Right ventricle myocardium inferior (tissue), 1 donor: ENCODE measurements at places on chromosomes 13 and 19.

- no peak for DNase-seq
Observed at GRCh38 chr13:83211301-83211700, 671.0 kb downstream of the SLITRK1 start.

GRCh38 chr19:51327066-51328001, 14.6 kb downstream of the VSIG10L start:
- peak; percentile 80 for DNase-seq

DNA sequence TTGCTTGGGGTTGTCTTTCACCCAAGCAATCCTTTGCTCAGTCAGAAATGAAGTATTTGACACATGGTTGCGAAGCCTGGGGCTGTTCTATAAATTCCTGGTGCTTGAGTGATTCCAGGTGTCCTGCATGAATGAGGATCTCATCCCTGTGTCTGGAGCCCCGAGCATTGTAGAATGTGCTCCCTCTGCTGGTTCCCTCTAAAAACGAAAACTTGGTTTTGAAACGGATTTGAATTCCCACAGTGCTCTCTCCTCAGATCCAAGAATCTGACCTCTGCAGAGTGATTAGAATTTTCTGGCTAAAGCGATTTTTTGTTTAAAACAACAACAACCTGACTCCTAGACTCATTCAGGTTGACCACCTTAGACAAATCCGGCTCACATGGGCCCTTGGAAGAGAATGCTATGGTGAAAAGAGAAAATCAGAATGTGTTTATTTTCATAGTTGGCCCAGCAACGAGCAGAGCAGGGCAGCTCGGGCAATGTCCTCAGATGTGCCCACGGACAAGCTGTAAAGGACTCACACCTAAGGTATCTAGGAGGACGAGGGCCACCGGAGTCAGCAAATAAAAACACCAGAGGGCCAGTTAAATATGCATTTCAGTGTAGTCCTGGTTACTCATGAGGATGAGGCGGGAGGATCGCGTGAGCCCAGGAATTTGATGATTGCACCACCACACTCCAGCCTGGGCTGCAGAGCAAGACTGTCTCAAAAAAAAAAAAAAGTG, 8.7 kb upstream of the ATP12A start:
- DNase-seq, result no peak

- peak; percentile 92 for DNase-seq
Observed at GRCh38 chr19:19145684-19146608, 7.7 kb upstream of the TMEM161A start.

DNA sequence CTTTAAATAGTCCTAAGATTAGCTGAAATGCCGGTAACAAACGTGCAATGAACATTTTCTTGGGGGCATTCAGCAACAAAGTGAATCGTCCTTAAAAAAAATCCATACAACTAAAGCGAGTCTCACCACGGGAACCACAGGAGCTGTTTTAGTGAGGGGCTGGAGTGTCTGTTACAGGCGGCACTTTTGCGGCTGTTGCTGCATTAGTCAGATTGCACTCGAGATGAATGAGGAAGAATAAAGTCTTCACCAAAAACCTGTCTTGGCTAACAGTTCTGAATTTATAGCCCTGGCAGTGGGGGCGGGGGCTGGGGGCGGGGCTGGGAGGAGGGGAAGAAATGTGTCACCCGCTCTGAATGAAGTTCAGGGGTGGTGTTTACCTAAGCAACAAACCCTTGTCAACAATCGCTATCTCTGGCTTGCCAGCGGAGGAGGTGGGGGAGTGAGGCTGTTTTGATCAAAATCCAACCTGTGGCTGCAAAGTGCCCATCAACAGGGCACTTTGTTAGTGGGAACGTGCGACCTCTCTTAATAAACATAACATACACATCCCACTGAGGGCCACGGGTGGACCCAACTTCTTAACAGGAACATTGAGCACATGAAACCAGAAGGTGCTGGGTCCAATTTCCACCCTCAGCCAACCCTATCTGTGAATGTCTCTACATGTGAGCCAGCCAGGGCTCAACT, 44.5 kb downstream of the RFX2 start:
- DNase-seq, result peak; percentile 82

- DNase-seq, result no peak
Observed at GRCh38 chr13:47831265-47831664, 169.8 kb downstream of the SUCLA2 start.

GRCh38 chr13:32234914-32235313, 80.2 kb downstream of the ZAR1L start:
- DNase-seq, result no peak

GRCh38 chr13:29855009-29855408, 4.6 kb upstream of the UBL3 start:
- no peak for DNase-seq

- DNase-seq, result no peak
Observed at GRCh38 chr19:6088602-6089049, 21.7 kb downstream of the RFX2 start.

- DNase-seq, result no peak
Observed at GRCh38 chr19:46954993-46955812, 64.4 kb upstream of the NPAS1 start.

DNA sequence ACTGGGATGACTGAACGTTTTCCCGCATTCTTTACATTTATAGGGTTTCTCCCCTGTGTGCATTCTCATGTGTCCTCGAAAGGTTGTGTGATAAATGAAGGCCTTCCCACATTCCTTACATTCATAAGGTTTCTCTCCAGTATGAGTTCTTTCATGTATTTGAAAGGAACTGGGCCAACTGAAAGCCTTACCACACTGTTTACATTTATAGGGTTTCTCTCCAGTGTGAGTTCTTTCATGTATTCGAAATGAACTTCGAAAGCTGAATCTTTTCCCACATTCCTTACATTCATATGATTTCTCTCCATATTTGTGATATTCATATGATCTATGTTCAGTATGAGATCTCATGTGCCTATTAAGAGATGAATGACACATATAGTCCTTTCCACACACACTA, 19.4 kb downstream of the ZNF709 start:
- DNase-seq, result no peak

GRCh38 chr13:94641409-94641941, 39.8 kb downstream of the GPR180 start:
- no peak for DNase-seq

GRCh38 chr13:39789451-39789850, 134.0 kb downstream of the COG6 start:
- no peak for DNase-seq

DNA sequence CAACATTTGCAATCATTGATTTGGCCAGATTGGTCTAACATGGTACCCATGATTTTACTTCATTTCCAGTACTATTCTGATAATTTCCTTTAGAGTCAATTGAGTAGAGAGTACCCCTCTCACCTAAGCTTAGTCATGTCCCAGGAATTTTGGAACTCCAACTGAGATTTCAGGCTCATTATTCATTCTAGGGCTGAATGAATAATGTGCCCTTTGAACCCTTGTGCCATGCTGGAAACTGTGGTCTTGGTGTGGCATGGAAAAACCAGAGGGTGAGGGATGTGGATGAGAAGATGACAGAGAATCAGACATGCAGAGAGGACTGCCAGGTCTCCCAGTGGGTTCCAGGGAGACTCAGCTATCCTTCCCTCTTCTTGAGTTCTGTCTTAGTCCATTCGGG, 30.2 kb downstream of the ITM2B start:
- DNase-seq, result no peak

DNA sequence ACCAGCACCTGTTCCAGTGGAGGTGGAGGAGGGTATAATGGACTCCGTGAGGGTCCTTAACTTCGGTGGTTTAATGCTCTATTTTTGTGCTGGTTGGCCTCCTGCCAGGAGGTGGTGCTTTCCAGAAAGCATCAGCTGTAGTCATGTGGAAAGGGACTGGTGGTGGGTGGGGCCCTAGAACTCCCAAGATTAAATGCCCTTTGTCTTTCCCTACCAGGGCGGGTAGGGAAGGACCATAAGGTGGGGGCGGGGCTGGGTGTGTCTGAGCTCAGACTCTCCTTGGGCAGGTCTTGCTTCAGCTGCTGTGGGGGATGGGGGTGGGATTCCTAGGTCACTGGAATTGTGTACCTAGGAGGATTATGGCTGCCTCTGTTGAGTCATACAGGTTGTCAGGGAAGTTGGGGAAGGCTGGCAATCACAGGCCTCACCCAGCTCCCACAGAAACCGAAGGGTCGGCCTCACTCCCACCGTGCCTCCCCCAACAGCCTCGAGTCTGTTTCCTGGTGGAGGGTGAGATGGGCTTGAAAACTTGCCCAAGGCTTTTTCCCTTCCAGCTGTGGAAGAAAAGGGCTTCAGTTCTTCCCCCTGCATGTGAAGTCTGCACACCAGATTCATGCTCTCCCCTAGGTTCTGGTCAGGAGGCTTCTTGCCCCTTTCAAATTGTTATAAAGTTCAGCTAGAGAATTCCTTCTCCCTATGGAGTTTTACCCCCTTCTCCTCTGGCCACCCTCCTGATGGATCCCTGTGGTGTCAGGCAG, 60.3 kb upstream of the CLDN10 start:
- no peak for DNase-seq

DNA sequence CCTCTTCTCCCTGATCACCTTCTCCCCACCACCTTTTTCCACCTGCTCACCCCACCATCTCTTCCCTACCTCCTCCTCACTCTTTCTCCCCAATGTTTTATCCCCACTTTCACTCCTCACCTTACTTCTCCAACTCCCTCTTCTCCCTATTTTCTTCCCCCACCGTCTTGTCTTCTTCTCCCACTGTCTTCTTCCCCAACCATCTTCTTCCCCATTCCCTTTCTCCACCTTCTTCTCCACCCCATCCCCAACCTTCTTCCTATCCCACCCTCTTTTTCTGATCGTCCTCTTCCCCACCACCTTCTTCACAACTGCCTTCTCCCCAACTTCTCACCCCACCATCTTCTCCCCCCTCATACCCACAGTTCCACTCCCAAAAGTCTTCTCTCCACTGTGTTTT, 929.4 kb downstream of the UQCRFS1 start:
- no peak for DNase-seq

DNA sequence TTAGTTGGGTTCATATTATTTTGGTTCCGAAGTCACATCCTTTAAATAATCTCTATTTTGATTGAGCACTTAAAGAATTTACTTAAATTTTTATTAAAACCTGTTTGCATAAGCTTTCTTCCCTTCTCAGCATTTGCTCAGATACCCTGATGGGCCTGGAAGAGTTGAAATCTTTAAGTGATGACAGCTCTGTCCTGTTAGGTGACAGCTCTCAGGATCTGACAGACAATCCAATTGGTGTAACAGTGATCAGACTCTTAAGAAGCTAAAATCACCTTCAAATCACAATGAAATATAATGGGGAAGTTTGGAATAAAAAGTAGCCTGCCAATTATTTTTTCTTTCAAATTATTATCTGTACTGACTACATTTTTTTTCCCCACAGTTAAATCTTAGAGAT, 284.4 kb downstream of the LMO7 start:
- no peak for DNase-seq

DNA sequence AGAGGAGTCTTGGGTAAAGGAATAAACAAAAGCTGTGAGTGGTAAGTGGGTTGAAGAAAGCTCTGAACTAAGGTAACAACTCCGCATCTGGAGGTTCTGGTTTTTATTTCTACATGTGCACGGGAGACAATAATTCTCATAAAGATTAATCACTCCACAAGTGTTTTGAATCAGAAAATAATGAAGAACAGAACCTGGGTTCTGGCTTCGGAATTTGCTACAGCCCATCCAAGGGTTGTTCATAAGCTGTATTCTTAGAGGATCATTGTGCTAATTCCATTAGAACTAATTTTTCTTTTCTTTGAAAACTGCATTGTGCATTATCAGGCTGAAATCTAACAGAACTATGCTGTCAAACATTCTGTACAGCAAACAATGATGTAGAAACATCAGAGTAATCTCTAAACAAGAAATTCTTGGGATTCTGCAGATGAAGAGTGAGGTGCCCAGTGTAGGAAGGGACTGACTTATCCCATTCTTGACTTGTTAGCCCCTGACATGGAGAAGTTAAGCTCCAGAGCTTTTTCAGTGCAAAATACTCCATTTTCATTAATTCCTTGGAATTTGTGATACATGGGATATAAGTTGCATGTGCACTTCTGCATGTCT, 368.2 kb downstream of the COG6 start:
- DNase-seq, result no peak

DNA sequence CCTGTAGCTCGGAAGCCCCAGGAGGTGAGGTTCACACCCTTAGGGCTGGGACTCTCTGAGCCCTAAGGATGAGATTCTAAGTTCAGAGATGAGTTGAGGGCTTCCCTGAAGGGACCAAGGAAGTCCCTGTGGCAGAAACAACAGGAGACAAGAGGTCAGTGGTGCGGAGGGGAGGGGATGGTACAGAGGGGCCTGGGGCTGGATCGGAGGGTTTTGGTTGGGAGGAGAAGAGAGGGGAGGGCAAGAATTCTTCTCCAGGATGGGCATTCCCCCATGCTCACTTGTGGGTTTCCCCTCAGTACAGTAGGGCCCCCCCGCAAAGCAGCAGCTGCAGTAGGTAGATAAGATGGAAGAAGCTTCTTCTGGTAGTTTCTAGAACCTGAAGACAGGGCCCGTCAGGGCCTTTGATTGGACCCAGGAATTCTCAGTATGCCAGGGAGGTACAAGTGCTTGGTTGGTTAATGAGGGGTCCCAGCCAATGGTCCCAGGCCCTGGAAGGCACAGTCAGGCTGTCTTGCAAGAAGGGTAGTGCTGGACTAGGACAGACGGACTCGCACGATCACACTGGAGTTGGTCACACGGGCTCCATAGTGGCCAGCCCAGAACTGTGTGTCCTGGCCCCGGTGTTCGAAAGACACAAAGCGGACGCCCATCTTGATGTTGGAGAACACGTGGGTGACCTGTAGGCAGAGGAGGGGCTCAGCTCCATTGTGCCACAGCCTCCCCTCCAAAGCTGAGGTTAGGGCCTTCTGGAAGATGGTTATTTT, 7.3 kb downstream of the FBXO27 start:
- no peak for DNase-seq

DNA sequence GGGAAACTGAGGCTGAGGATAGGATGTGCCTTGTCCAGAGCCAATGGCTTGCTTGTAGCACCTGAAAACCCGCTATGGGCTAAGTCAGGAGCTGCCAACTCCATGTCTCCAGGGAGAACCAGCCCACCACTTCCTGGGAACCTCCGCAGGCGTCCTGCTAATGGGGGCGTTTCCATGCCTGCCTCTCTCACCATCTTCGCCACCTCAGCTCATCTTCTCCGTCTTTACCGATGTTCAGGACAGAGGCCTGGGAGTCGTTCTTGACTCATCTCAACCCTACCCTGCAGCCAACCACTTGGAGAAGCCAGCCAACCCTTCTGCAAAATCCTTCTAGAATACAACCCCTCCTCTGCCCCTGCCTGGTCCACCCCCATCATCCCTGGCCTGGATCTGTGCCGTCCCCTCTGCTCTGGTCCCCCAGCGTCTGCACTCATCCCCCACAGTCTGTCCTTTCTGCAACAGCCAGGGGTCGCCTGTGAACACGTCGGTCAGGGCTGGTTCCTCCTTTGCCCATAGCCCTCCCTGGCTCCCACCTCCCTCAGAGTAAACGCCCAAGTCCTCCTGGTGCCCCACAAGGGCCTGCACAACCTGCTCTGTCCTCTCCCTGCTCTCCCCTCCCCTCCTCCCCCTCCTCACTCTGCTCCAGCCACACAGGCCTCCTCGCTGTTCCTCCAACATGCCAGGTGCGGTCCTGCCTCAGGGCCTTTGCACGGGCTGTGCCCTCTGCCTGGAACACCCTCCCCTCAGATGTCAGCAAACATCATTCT, 31.0 kb downstream of the PTPRS start:
- no peak for DNase-seq
